Activated CD8-positive, alpha-beta memory T cell treated with anti-CD3 and anti-CD28 coated beads for 1 hour (primary cell): ENCODE measurements at places on chromosomes 6 and 20.

DNA sequence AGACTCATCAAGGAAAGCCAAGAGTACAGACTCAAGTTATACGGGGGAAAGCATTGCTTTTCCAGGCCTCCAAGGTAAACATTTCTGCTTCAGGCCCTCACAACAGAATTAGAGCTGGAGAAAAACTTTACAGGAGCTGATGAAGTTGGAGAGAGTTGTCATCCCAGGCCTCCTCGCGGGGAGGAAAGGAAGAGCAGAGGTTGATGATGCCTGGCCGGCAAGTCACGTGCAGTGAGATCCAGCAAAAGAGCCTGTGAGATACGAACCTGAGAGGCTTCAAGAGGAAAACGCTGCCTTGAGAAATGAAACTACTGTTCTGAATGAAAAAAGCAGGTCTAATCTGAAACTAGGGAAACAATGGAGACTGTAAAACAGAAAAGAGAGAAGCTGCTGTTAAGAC, 122.9 kb downstream of the FAM120B start:
- no peak for DNase-seq

- peak; percentile 42 for DNase-seq
Observed at GRCh38 chr6:41682056-41682477, 43.8 kb downstream of the MDFI start.

DNA sequence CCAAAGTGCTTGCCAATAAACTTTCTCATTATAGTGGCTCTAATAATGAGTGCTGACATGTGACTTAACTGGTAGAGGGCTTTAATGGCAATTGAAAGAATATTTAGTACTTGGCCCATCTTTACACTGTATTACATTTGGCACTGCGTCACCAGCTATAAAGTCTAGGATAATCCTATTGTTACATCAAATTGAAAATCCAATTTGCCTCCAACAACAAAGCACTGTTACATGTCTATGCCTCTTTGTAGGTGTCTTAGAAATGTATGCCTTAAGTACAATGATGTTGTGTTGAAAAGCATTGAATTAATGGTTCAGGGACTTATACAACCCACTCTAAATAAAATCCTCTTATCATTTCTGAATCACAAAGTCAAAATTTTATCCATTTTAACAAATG, 420.4 kb upstream of the JAG1 start:
- DNase-seq = no peak

- no peak for DNase-seq
Observed at GRCh38 chr6:467671-468082, 76.1 kb downstream of the IRF4 start.

DNA sequence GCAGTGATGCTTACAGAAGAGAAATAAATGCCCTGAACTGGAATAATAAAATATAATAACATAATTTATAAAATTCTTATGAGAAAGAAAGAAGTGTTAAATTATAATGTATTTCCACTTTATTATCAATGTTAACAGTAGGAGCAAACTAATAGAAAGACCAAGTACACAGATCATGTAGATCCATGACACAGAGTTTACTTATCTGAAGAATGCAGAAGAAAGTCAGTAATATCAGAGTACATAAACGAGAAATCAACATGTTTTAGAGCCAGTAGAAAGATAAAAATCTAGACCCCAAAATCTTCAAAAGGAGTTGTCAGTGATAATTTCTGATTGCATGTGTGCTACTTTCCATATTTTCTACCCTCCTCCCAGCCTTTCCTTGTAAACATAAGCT, 334.8 kb upstream of the MANEA start:
- no peak for DNase-seq

- no peak for DNase-seq
Observed at GRCh38 chr6:53496797-53497375, 48.0 kb downstream of the GCLC start.

GRCh38 chr6:131744432-131745287, 33.8 kb upstream of the CTAGE9 start:
- no peak for DNase-seq

GRCh38 chr6:28226460-28226859, 1.4 kb downstream of the ZSCAN9 start:
- DNase-seq = no peak

- no peak for DNase-seq
Observed at GRCh38 chr20:61903575-61904340, 161.9 kb downstream of the TAF4 start.

DNA sequence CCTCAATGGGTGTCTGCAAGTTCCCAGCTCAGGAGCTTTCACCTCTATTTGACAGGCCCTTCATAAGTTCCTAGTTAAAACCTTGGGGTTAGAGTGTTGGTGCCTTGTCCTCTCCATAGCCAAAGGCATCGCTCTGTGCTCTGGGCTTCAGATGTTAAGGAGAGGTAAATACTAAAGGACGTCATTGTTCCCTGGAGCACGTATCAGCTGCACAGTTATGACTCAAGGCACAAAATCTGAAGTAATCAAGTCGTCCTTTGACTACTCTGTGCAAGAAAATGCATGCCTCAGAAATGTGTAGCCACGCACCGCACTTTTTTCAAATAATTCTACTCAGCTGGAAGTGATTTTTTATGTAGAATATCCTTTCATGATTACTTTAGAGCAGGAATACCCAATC, 240.8 kb upstream of the QKI start:
- no peak for DNase-seq

GRCh38 chr6:163702736-163703135, 288.2 kb downstream of the QKI start:
- no peak for DNase-seq

DNA sequence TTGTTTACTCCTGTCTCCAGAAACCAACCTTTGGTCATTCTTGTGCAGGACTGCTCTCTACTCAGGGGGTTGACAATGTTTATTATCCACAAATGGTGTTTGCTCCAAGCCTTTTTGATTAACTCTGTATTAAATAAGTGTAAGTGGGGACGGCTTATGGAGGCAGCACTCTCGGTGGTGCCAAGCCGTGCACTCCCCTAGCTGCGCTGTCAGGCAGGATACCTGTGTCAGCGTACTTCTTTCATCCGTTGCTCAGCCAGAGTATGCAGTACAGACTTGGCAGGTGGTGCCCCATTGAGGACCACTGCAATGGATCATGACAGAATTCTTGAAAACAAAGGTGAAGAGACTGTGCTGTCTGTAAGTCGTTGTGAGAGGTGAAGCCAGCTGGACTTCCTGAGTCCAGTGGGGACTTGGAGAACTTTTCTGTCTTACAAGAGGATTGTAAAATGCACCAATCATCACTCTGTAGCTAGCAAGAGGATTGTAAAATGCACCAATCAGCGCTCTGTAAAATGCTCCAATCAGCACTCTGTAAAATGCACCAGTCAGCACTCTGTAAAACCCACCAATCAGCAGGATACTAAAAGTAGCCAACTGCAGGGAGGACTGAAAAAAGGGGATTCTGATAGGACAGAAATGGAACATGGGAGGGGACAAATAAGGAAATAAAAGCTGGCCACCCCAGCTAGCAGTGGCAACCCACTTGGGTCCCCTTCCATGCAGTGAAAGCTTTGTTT, 480.0 kb downstream of the MEI4 start:
- DNase-seq = no peak

- no peak for DNase-seq
Observed at GRCh38 chr6:22467645-22468044, 101.7 kb upstream of the HDGFL1 start.

GRCh38 chr6:2782825-2783187, 17.6 kb downstream of the WRNIP1 start:
- DNase-seq = no peak

DNA sequence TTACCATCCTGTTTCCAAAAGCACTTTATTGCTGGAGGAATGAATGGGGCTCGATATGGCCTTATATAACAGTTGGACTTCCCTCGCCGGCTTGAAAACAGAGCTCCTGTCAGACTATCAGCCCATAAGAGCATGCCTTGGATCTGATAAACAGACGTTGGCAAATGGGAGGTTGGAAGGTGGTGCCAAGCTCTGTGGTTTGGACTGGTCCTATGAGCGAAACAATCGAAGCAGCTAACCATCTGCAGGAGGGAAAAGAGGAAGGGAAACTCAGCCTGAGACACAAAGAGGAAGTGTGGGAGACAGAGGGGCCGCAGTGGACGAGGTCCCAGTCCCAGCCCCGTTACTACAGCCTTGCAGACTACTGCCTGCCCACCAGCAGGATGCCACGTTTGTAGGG, 92.9 kb downstream of the TFAP2C start:
- DNase-seq = no peak

DNA sequence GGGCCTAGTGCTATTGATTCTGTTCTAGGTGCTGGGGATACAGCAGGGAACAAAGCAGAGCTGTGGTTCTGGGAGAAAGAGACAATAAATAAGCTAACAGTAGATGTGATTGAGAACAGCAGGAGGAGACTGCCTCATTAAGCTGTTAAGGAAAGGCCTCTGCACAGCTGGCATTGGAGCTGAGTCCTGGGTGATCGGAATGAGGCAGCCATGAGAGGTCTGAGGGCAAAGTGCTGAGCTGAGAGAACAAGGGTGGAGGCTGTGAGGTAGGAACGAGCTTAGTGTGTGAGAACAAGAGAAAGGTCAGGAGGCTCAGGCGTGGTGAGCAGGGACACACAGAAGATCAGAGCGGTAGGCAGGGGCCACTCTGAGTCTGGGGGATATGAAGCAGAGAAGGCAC, 18.3 kb downstream of the DDX27 start:
- no peak for DNase-seq

DNA sequence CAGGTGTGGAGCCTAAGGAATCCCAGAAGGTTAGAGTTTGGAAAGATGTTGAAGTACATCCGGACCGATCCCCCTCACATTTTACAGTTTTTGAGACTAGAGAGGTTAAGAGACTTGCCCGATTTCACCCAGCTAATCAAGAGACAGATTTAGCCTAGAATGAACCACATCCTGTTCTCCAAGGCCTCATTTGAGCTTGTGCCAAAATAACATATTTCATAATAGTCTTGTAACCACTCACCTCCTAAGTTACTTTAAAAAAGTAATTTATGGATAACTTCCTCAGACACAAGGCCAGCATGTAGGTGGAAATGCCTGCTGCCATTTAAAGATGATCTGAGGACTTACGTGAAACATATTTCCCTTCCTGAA, 39.8 kb upstream of the ARHGAP18 start:
- DNase-seq = no peak

DNA sequence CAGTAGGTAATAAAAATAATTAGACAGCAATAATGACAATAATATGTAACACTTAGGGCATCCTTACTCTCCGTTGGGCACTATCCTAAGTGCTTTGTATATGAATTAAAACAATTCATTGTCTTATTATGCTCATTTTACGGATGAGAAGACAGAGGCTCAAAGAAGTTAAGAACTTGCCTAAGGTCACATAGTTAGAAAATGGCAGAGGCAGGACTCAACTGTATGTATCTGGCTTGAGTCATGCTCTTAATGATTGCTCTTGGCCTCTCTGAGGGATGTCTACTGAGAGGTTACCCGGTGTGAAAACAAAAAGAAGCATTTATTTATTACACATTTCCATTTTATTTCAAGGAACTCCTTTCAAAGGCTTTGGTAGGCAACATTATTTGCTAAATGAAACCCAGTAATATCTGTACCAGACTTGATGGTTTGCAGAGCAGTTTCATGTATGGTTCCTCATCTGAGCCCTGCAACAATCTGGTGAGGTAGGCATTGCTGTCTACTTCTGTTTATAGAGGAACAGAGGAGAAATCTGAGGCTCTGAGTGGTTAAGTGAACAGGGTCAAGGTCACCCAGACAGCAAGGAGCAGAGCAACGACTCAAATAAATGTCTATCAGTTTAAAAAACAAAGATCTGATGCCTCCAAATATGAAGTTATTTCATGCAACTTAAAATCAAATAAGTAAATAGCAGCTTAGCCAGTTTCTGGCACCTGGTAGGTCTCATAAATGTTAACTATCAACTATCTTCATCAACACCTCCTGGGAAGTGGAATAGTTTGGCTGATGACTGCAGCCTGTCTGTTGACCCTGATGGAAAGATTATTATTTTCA, 4.2 kb upstream of the PARD6B start:
- no peak for DNase-seq

GRCh38 chr6:12134581-12134980, 122.5 kb downstream of the HIVEP1 start:
- no peak for DNase-seq

- DNase-seq = no peak
Observed at GRCh38 chr20:16004108-16004854, 569.0 kb downstream of the KIF16B start.

- DNase-seq = no peak
Observed at GRCh38 chr6:7725849-7726415, at the start of gene BMP6. Gene BMP6, plus strand, starts transcription at chr6:7726099. Its CDS starts 857 bp downstream, at chr6:7726956.

GRCh38 chr6:63689421-63689820, 53.8 kb downstream of the PHF3 start:
- DNase-seq = no peak

GRCh38 chr6:39464067-39464466, 141.6 kb upstream of the KCNK16 start:
- no peak for DNase-seq

GRCh38 chr6:19873031-19873430, 35.9 kb downstream of the ID4 start:
- no peak for DNase-seq

GRCh38 chr6:157063176-157063905, 260.0 kb downstream of the TMEM242 start:
- no peak for DNase-seq

- DNase-seq = no peak
Observed at GRCh38 chr6:107107791-107108190, 7.5 kb downstream of the BEND3 start.

GRCh38 chr6:81105998-81106397, 646.5 kb downstream of the TENT5A start:
- no peak for DNase-seq

DNA sequence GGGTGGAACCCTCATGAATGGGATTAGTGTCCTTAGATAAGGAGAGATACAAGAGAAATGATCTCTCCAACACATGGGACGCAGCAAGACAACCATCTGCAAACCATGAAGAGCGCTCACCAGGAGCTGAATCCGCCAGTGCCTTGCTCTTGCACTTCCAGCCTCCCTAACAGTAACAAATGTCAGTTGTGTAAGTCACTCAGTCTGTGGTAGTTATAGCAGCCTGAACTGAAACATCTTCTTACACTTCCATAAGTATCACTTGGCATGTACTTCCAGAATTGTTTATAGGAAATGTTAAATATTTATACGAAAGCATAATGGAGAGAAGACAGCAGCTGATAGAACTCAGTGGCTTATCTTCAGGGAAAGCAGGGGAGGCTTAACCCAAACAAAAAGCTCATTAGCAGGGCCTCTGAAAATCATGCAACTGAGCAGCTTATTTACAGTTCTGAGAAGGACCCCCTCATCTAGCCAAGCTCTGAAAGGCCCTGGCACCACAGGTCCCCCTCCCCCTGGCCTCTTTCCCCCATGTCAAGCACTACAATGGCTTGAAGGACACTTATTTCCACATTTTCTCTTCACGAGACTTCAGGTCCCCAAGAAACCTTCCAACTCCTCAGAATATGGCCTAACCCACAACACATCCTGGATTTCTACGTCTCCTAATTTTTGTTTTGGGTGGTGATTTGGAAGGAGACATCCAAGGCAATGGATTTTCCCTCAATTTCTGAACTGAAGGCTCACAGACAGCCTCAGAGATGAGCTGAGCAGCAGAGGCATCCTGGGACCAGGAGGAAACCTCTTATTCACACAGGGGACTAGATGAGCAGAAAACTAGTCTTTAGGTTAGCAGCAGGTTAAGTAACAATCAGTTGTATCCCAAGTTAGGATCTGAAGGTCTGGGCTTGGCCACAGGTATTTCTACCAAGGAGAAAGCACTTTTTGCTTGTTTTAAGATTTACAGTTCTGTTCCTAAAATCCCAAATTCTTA, 49.1 kb downstream of the GCLC start:
- DNase-seq = no peak
